Epithelial cell of proximal tubule (primary cell): ENCODE measurements at places on chromosomes 12 and 14.

- no peak for DNase-seq
Measured at GRCh38 chr14:24307575-24308341, at the start of gene CIDEB. Gene CIDEB, minus strand, starts transcription at chr14:24307977. Its CDS starts 119 bp downstream, at chr14:24307858.

DNA sequence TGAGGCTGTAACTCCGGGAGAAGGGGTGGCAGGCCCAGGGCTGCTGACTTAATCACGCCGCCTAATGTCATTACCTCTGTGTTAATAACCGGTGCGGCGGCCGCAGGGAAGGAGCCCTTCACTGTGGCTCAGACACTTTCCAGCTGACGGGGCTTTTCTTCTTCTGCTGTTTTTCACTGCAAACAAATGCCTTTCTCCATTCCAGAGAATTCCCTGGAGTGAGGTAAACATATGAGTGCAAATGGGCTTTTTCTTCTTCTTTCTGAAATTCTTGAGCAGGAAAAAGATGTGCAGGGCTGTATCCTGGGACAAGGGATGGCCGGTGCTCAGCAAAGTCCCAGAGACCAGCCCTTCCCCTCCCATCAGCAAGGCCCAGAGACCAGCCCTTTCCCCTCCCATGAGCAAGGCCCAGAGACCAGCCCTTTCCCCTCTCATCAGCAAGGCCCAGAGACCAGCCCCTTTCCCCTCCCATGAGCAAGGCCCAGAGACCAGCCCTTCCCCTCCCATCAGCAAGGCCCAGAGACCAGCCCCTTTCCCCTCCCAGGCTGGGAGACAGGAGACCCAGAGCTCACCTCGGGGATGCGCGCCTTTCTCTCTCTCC, 33.4 kb upstream of the FAM181A start:
- no peak for DNase-seq

- peak; percentile 63 for DNase-seq
Measured at GRCh38 chr12:120181991-120182631, 12.4 kb downstream of the GCN1 start.

DNA sequence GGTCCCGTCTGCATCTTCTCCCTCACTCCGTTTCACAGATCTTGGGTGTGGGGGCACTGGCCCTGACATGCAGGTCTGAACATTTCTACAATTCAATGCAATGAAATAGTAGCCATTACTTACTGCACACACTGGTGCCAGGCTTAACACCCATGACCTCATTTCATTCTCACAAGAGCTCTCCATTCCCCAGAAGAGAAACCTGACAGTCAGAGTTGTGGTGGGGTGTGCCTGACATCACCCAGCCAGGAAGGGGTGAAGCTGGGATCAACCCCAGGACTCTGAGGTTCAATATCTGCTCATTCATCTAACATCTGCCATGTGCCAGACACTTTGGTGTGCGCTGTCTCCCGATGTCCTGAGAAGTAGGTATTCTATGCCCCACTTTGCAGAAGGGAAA, 34.7 kb downstream of the MVK start:
- DNase-seq: no peak

GRCh38 chr12:94020335-94020734, 128.0 kb upstream of the PLXNC1 start:
- no peak for DNase-seq

GRCh38 chr12:53592426-53592825, 33.8 kb downstream of the ATF7 start:
- DNase-seq: no peak
